Esophagus muscularis mucosa (tissue), 4 donors: ENCODE measurements at places on chromosomes 5 and 9. TPM values are rescaled to one million over a fixed set of nuclear protein-coding genes. Genes with fewer than 3 reads are reported as not detected.

- H3K36me3 ChIP-seq = no peaks in the 10 kb centered on the region
- H3K4me1 ChIP-seq = no peaks in the 10 kb centered on the region
- no peak overlapping the region for H3K4me3 ChIP-seq
- DNase-seq = no peak
These were observed 280.2 kb downstream of the SEMA5A start for GRCh38 chr5:9265441-9266287.

Gene TICAM2
- 1.2 TPM for total RNA-seq

- H3K27ac ChIP-seq = no peak overlapping the region
- DNase-seq = no peak
- H3K36me3 ChIP-seq = no peaks in the 10 kb centered on the region
- H3K4me1 ChIP-seq = no peaks in the 10 kb centered on the region
These were observed 373.0 kb upstream of the MEF2C start for GRCh38 chr5:89255845-89256463.

DNA sequence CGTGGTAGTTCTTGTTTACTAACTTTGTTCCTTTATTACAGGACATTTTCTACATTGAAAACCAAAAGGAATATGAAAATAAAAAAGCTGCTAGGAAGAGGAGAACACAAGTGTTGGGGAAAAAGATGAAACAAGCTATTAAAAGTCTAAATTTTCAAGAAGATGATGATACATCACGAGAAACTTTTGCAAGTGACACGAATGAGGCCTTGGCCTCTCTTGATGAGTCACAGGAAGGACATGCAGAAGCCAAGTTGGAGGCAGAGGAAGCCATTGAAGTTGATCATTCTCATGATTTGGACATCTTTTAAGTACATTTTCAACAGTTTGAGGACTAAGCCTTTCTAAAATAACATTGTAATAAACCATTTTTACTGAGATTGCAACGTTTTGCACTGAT, 23.8 kb downstream of the PHAX start:
- H3K36me3 ChIP-seq = peaks cover 42% of the 10 kb centered on the region
- no peaks in the 10 kb centered on the region for H3K27me3 ChIP-seq
- no peaks in the 10 kb centered on the region for H3K4me1 ChIP-seq
- H3K27ac ChIP-seq = no peak overlapping the region

DNA sequence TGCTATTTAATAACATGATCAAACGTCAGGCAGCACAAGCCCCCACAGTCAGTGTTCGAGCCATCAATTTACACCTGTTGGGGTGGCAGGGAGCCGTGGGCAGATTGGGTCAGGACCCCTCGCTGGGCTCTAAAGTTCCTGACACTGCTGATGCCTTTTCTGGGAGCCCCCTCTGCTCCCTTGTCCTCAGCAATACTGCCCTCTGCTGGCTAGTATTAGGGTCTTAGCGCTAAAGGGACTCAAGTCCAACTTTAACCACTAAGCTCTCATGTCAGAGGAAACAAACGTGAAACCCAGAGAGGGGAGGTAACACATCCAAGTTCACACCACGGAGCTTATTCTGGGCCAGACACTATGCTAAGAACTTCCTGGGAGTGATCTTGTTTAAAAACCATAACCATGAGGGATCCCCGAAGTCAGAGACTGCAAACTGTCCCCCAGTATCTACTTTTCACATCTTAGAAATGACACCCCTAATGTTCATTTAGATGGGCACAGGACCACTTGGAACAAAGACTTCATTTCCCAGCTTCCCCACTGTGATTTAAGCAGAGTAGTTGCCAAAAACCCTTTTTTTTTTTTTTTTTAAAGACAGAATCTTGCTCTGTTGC, 20.4 kb downstream of the ANKS6 start:
- DNase-seq = no peak
- no peaks in the 10 kb centered on the region for H3K4me1 ChIP-seq
- peaks cover 81% of the 10 kb centered on the region for H3K36me3 ChIP-seq
- H3K27ac ChIP-seq = no peak overlapping the region
- H3K27me3 ChIP-seq = no peaks in the 10 kb centered on the region

DNA sequence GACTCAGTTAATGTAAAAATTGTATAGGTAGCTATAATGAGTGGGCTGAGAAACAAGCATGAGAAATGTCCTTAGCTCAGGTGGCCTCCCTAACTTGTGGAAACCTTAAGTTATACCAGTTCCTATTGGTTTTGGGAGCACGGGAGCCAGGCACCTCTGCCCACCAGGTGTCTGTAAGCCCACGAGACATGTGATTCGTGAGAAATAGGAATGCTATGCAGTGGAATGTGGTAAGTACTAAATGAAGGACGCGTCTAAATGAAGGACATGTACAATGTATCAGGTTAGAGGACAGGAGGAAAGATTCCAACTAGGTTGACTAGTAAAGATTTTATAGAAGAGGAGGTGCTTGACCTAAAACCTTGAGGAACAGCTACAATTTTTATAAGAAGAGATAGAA, 46.0 kb upstream of the F2RL2 start:
- no peaks in the 10 kb centered on the region for H3K4me1 ChIP-seq
- no peak overlapping the region for H3K27ac ChIP-seq
- no peak overlapping the region for H3K4me3 ChIP-seq
- no peak for DNase-seq
- no peaks in the 10 kb centered on the region for H3K27me3 ChIP-seq

DNA sequence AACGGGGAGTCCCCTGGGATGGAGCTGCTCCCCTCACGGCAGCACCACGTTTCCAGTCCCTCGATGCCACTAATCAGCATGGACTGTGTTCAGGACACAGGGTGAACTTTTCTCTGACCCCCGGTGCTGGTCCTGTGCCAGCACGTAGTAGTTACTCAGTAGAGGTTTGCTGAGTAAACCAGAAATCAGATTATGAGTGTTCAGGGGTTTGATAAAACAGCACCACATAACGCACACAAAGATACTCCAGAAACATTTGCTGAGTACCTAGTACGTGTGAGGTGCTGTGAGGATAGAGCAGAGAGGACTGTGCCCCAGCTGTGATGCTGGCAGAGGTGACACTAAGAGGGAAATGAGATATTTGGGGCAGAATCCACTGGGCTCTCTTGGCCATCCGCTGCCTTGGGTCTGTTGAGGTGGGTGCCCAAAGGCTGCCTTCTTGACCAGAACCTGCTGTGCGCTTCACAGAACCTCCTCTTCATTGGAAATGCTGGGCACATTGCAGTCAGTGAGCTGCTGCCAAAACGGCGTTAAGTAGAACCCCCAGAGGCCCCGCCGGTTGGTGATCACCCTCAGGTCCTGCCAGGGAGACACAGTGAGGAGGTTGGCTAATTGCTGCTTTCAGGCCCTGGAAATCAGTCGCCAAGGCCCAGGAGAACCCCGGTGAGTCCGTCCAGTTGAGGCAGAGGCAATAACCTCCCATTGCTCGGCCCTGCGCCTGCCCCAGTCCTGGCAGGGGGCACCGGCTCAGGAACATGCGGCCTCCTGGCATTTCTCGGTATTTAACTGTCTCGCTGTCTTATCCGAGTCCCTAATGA, 49.4 kb downstream of the NEURL1B start:
- H3K4me1 ChIP-seq = peaks cover 91% of the 10 kb centered on the region
- no peaks in the 10 kb centered on the region for H3K27me3 ChIP-seq
- H3K27ac ChIP-seq = peak overlapping the region; percentile 70

GRCh38 chr5:32298059-32298415, 14.7 kb downstream of the MTMR12 start:
- no peak for DNase-seq
- no peaks in the 10 kb centered on the region for H3K27me3 ChIP-seq
- no peaks in the 10 kb centered on the region for H3K36me3 ChIP-seq
- peaks cover 46% of the 10 kb centered on the region for H3K4me1 ChIP-seq
- no peak overlapping the region for H3K4me3 ChIP-seq

Gene NUTM2F
- total RNA-seq = not detected

- no peak for DNase-seq
- H3K4me1 ChIP-seq = no peaks in the 10 kb centered on the region
- no peaks in the 10 kb centered on the region for H3K36me3 ChIP-seq
- no peak overlapping the region for H3K4me3 ChIP-seq
These were observed 157.2 kb upstream of the ISL1 start for GRCh38 chr5:51225789-51226742.

- H3K4me3 ChIP-seq = no peak overlapping the region
- DNase-seq = no peak
- H3K27me3 ChIP-seq = no peaks in the 10 kb centered on the region
- no peak overlapping the region for H3K27ac ChIP-seq
These were observed 26.6 kb upstream of the SLC46A2 start for GRCh38 chr9:112917047-112917986.

Gene SIMC1
- total RNA-seq = 17.8 TPM

DNA sequence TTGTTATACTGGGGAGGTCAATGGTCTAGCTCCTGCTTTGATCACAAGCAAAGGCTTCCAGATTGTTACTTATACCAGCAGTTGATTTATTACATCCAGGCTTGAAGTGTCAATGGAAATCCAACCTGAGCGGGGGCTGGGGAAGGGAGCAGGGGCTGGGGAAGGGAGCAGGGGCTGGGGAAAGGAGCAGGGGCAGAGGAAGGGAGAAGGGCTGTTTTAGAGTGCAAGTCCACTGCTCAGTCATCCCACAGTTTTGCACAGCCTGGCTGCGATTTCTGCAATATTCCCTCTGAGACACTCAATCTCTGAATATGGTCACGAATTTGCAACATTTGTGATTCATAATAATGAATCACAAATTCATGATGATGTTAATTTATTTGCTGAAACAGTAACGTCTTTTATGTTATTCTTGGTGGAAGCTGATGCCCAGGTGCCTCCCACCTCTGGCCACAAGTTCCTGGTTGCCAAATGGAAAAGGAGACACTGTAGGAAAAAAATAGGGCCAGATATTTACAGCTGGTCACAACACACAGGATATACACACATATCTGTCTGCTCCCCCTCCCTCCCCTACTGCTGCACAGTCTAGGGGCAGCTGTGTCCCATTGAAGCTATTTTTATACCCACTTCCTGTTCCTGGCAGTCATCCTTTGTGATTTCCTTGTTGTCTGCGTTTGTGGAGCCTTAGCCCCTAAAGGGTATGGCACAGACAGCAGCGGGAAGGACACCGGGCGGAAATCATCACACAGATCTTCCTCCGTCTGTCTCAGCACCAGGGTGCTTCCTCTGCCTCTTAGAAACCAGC, 325.1 kb downstream of the GADD45G start:
- no peak overlapping the region for H3K27ac ChIP-seq
- H3K36me3 ChIP-seq = no peaks in the 10 kb centered on the region
- H3K4me3 ChIP-seq = no peak overlapping the region

DNA sequence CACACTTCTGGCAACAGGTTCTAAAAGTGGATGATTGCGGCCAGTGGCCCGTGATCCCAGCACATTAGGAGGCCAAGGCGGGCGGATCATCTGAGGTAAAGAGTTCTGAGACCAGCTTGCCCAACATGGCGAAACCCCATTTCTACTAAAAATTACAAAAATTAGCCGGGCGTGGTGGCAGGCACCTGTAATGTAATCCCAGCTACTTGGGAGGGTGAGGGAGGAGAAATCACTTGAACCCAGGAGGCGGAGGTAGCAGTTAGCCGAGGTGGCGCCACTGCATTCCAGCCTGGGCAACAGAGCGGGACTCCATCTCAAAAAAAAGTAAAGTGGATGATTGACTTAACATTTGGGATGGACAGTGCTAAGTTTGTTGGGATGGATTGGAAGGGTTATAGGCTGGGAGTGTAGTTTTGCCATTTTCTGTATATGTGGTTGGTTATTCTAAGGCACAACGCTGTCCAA, 3.4 kb downstream of the MATR3 start:
- no peaks in the 10 kb centered on the region for H3K36me3 ChIP-seq
- H3K4me3 ChIP-seq = no peak overlapping the region
- H3K27ac ChIP-seq = peak overlapping the region; percentile 57
- H3K4me1 ChIP-seq = peaks cover 74% of the 10 kb centered on the region
- DNase-seq = peak; percentile 77
- H3K27me3 ChIP-seq = no peaks in the 10 kb centered on the region

DNA sequence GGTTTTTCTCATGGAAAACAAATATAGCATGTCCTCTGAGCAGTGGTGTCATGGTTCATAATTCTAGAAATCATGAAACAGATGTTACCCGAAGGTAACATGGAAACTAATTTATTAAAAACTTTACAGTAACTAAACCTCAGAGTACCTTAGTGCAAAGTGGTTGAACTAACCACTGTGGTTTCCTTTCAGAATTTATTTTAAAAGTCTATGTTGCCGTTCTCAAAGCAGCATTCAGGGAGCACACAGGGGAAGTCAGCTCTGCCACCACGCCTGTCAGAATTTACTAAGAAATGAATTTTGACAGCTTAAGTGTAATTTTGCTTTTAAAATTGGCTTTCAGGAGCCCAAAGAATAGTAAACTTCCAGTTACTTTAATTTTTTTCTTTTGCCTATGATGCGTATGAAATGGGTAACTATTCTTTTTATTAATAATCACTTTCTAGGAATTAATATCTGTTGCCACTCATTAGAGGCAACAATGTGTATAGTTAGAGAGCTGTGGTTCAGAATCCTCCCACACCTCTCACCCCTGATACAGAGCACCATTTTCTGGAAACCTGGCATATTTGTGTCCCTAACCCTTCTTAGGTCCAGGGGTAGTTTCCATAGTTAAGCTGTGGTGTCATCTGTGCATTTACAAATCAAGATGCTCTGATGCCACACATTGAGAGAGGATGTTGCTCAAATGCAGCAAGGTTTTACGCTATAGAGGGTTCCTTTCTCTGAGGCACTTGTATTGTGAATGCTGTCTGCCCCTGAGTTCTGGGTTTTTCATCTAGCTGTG, 202.6 kb downstream of the ZSWIM6 start:
- H3K36me3 ChIP-seq = peaks cover 21% of the 10 kb centered on the region
- no peak for DNase-seq
- H3K27ac ChIP-seq = no peak overlapping the region
- H3K27me3 ChIP-seq = no peaks in the 10 kb centered on the region
- no peaks in the 10 kb centered on the region for H3K4me1 ChIP-seq

Gene PANK3
- 27.4 TPM for total RNA-seq

DNA sequence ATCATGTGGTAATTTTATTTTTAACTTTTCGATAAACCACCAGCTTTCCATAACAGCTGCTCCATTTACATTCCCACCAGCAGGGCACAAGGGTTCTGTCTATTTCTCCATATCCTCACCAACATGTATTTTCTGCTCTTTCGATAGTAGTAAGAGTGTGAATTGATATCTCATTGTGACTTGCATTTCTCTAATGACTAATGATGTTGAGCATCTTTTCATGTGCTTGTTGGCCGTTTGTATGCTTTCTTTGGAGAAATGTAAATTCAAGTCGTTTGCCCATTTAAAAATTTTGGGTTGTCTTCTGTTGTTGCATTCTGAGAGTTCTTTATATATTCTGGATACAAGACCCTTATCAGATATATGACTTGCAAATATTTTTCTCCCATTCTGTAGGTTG, 45.9 kb downstream of the PSD2 start:
- no peaks in the 10 kb centered on the region for H3K4me1 ChIP-seq
- H3K4me3 ChIP-seq = no peak overlapping the region
- H3K27me3 ChIP-seq = no peaks in the 10 kb centered on the region
- H3K36me3 ChIP-seq = no peaks in the 10 kb centered on the region
